ENCODE measurements at places on chromosomes 6 and 20.

GRCh38 chr6:63549076-63549475 lies 23.2 kb upstream of the LOC128125822 start:
- DNase-seq, result no peak

- no peak for DNase-seq
Measured at GRCh38 chr6:53664623-53665022, 933 bp downstream of the KLHL31 start.

- no peak for DNase-seq
Measured at GRCh38 chr6:108805611-108806167, 42.5 kb upstream of the ARMC2 start.

- DNase-seq, result no peak
Measured at GRCh38 chr6:7762760-7763159, 36.9 kb downstream of the BMP6 start.

DNA sequence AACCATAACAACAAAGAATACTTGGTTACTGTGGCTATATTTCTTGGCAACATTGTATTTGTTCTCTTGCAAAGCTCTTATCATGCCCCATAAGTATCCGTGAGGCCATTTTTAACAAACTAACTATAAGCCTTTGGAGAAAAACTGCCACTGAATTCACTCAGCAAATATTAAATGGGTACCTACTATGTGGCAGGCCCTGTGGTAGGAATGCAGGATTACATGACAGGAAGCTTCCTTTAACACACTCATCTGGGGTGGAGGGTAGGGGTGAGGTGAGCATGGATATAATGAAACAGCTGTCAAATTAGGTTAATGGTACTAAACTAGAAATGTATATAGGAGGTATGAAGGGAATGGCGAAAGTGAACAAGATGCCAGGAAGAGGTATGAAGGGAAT lies 504.8 kb downstream of the MEI4 start:
- DNase-seq, result no peak

DNA sequence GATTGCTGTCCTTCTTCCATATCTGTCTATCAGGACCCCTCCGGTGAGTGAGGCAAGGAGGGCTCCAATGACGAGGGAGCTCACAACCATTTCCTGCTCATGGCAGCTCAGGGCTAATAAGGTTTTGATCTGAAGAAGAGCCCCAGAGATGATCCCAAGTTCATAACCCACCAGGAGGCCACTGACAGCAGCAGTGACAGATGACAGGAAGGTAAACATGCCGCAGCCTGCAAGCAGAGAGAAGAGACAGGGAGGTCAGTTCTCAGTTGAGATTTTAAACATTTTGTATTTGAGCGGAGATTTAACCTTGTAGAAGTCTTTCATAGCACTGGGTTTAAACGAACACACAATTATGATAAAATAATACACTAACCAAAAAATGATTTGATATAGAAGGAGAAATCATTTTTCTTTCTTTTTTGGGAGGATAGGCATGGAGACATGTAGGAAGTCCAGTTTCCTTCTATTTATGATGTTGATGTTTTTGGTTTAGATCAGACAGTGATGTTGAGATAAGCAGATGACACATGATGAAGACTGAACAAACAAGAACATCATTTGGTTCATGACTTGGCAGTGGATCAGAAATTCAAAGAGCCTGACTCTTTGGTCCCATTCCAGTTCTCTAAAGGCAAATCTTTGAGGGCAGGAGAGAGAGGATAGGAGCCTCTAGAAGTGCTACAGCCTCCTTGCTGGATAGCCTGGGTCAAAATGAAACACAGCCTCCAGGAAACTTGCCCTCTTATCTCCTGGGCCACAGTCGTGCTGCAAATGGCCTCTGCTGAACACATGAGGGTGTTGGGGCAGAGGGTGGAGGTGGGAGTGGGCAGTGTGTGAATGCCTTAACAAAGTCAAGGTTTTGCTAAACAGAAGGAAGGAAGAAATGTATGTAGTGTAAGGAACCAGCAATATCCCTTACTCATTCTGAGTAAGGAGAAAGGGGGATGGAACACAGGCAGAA lies 22.6 kb downstream of the SLC2A12 start:
- no peak for DNase-seq

DNA sequence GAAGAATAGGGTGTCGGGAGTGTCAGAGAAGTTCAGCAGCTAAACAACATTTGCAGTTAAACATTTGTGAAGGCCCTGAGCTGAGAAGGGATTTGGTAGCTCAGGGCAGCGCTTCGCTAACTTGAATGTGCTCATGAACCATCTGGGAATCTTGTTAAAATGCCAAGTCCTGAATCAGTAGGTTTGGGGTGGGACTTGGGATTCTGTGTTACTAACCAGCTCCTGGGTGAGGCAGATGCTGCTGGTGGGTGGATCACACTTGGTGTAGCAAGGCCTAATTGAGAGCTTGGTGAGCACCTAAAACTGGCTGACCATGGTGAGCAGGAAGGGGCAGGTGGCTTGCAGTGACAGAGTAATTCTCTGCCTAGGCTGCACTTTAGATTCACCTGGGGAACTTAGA lies 5.9 kb downstream of the PTPRA start:
- DNase-seq, result no peak

- no peak for DNase-seq
Measured at GRCh38 chr6:133595111-133595761, 293.7 kb upstream of the TCF21 start.

GRCh38 chr6:44858998-44859397 lies 469.1 kb upstream of the RUNX2 start:
- DNase-seq, result peak; percentile 15

- no peak for DNase-seq
Measured at GRCh38 chr20:62393335-62393665, 6.4 kb downstream of the RPS21 start.

Data from CD4-positive, alpha-beta T cell treated with Interleukin-1 beta for 1 hour (primary cell).